Cortex of kidney (tissue), 1 donor: ENCODE measurements at places on chromosomes 3 and 15.

DNA sequence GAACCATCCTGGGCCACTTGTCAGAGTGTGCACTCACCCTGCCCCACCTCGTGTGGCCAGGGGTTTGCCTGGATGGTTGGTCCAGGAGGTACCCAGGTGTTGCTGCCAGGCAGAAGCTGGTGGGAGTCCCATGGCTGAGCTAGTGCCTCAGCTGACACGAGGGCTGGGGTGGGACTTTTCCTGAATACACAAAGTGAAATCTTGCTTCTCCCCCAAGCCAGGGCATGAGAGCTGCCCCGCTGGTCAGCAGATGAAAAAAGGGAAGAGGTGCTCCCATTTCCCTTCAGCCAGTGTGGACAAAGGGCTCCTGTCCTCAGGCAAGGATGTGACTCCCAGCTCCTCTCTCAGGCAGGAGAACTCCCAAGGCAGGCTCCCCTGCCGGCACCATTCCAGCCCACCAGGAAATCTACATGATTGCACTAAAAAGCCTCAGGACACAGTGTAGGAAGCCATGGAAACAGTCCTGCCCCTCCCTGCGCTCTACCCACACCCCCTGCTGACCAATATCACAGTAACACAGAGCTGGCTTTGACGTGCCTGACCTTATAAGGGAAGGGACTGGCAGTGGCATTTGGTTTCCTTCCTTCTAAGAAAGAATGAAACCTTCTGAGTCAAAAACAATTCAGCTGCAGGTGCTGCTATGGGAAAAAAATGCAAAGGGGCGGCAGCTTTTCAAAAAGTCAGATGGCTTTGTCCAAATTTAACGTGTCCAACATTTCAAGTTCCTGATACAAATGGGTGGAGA lies 33.9 kb downstream of the MYO5C start:
- DNase-seq, result no peak

DNA sequence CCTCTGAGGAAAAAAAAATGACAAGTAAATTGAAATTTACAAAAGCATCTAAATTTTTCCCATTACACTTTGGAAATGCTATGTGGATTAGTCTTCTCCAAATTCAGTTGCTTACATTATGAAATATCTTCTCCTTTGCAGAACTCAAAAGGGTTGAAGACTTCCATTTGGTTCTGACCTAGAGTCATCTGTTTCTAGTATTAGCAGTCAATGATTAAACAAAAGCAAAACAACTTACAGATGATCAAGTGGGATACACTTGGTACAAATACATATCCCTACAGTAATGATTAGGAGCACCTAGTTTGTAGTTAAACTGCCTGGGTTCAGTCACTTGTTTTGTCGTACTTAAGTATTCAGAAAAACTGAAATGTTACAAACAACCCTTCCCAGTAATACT lies 136.2 kb downstream of the MBNL1 start:
- DNase-seq, result no peak

GRCh38 chr3:46724424-46724823 lies 6.8 kb upstream of the PRSS50 start:
- no peak for DNase-seq

DNA sequence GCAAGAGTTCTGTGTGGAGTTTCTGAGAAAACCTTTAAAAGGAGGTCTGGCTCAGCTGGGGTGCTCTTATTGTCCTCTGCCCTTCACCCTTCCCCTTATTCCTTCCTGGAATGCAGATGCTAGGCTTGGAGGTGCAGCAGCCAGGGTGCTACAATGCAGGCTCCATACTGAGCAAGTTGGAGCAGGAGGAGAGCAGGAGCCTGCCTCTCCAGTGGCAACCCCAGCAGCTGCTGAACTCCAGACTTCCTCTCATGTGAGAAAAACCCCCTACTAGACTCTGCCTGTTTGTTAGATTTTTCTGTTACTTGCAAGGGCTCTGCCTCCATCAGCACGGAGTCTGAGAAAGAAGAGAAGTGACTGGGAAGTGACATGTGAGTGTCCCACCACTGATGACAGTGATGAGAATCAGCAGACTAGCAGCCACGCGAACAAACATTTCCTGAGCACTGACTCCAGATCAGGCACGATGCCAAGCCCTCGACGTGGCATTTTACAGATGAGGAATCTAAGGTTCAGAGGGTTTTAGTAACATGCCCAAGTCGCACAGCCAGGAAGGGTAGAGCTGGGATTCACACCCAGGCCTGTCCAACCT lies 16.1 kb upstream of the RARRES1 start:
- no peak for DNase-seq

DNA sequence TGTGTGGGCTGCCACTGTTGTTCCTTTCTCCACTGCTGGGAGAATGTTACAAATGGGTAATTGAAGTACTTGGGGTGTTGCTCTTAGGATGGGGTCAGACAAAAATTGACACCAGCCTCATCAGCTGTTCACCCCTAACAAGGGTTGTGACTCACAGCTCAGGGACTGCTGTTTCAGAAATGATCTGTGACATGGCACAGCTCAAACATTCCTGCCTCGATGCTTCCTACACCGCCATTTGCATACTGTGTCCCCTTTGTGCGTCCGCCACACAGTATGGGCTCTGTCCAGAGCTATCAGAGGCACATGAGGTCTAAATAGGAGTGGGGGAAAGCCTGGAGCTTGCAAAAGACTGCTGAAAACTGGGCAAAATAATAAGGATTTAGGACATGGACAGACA lies 43.9 kb downstream of the CCNL1 start:
- no peak for DNase-seq

DNA sequence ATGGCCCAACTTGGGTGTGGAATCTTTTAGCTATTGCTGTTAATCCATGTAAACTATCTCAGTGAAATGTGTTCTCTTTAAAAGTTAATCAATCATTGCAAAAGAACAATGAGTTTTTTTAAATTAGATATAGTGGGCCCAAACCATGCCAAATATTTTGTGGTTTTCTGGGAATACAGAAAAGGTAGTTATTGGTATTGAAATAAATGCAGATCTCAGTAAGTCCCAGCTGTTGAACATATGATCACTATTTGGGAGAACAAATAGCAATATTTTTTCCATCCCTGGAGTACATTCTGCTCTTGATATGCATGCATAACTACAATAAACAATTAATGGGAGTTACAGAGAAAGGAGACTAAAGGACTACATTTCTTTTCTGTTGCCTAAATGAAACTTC lies 36.0 kb upstream of the LEKR1 start:
- no peak for DNase-seq

DNA sequence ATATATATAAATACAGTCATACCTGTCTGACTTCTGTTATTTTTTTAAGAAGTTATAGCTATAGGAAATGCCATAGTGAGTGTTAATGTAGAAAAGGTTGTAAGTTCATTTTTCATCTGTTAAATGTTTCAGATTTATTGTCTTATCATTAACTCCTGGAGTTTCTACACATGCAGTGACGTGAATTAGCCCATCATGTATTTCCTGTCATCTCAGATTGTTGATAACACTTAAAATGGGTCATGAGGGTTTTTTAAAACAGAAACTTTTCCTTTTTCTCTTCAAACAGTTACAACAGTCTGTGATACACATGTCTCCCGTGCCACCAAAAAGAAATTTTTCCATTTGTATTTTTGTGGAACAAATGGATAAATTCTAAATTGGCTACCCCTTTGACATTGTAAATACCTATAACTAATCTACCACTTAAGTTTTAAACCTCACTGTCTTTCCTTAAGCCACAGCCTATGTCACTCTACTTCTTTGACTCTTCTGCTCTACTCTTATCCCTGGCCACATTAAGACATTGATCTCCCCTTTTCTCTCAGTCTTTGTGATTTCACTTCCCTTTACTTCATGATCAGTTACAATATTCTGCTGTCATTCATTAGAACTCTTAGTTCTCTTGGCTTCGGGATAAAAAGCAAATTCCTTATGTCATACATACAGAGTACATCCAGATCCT lies 89.1 kb downstream of the NEO1 start:
- DNase-seq, result no peak

DNA sequence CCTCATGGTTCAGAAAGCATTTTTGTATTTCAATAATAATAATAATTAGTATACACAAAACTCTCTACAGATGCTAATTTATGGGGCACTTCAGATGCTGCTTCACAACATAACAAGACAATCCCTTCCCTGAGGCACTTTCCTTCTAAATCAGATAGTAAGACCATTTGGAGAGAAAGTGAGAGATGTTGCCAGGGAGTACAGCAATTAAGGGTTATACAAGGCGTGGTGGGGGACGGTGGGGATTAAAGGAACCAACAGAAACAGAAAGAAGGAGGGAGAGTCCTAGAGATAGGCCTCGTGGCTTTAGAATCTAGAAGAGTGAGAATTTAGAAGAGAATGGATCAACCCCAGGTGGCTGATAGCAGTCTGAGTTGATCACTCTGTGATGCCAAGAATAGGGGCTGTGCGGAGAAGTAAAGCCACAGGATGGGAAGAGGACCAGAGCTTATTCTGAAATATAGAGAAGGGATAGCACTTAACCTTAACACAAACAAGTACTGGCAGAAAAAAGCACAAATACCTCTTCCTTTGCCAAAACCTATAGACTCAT lies 76.9 kb downstream of the ETFA start:
- DNase-seq, result no peak

DNA sequence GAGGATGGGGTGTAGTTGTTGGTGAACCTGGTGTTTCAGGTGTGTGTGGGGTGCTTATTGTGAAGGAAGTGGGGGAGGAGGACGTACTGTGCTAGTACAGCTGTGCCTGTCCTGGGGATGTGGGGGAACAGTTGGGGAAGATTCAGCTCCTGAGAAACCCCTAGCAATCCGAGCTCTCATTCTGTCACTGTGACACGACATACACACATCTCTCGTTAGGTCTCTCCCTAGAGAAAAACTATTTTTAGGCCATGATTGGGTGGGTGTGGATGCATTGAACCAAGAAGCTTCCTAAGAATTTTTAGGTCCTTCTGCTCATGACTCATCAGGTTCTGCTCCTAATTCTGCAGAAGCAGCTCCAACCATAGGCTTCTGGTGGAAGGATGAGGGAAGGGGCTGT lies 54.3 kb downstream of the SLC30A4 start:
- no peak for DNase-seq

DNA sequence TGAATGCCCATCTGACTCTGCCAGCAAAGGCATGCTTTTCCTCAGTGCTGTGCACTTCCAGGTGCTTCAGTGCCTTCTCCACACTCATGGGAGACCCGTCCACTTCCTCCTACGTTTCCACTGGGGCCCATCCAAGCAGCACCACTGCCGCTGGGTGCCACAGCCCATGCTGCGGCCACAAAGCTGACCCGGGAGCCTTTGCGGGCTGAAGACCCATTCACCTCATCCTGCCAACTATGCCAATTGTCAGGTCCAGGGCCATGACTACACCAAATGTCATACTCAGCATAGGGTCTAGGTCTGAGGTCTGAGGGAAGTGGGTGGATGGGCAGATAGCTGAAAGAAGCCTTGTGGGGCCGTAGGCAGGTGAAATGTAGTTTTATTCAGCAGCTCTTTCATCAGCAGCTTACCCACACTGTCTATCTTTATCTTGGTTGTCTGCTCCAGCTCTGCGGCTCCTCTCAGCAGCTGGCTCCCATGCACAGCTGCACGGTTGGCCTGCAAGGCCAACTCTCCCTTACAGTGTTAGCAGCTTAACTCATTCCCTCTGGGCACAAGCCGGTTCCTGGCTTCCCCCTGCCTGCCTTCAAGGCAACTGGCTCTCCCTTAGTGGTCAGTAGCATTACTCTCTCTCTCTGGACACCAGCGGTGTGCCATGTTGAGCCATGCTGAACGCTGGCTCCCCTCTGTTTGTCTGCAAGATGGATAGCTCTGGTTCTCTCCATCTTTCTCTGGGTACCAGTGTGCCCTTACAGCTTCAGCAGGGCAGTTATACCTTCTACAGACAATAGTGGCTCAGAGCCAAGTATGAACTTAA lies 63.7 kb upstream of the SIAH2 start:
- DNase-seq, result no peak

DNA sequence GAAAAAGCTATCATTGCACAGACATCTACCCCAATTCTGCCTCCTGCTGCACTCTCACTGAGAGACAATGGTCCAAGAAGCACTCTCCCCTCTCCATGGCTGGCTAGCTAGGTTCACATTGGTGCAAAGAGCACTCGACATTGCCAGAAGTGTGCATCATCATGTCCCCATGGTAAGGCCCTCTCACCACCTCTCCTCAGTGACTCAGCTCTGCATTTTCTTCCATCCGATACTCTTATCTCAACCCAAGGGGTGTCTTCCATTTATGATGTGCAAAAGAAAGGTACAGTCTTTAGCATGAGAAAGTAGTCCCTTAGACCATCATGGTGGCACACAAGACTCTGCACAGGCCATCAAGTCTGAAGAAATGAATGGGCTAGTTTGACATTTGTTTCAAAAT lies 14.0 kb downstream of the RPSA start:
- DNase-seq, result no peak

- DNase-seq, result no peak
Observed at GRCh38 chr3:32082721-32083120, 23.7 kb upstream of the GPD1L start.

DNA sequence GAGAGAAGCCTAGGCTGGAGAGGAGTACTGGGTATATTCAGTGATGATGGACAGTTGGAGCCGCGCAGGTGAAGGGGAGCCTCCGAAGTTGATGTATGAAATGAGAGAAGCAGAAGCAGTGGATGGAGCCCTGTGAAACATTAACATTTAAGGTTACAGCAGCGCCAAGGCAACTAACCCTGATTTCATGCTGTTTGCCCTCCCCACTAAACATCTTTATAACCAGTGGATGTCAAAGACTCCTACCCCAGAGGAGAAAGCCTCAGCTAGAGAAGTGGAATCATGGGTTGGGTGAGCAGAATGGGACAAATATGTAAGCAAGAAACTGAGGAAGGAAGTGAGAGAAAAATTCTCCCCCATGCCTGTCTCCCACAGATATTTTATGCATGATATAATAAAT lies 92.0 kb upstream of the NMNAT3 start:
- DNase-seq, result no peak

GRCh38 chr15:46786590-46787285 lies 930.6 kb upstream of the SEMA6D start:
- DNase-seq, result no peak

- no peak for DNase-seq
Observed at GRCh38 chr3:147130461-147130860, 275.9 kb downstream of the ZIC4 start.

- DNase-seq, result no peak
Observed at GRCh38 chr3:155286736-155287135, 6.7 kb downstream of the STRIT1 start.

DNA sequence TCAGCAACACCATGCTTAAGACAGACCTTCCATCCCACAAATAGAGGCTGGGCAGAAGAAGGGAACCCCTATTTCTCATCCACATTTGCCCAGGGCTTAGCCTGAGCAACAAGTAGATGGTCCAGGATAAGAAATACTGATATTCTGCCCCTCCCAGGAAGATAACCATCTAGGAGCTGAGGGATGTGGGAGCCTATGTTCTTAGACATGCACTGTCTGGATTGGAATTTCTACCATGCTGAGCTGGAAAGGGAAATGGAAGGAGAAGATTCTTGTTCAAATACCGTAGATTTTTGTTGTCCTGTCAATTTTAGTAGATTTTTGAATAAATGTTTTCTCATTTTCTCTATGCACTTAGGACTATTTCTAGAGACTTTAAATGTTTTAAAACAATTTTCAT lies 450.7 kb upstream of the SEMA6D start:
- DNase-seq, result no peak

- no peak for DNase-seq
Observed at GRCh38 chr3:183515968-183516851, 39.3 kb downstream of the KLHL6 start.
